ENCODE measurements at places on chromosomes 13 and 19.

- DNase-seq: no peak
Measured at GRCh38 chr19:51514866-51515481, 13.4 kb upstream of the SIGLEC12 start.

- no peak for DNase-seq
Measured at GRCh38 chr19:46648961-46649960, 11.7 kb downstream of the DACT3 start.

DNA sequence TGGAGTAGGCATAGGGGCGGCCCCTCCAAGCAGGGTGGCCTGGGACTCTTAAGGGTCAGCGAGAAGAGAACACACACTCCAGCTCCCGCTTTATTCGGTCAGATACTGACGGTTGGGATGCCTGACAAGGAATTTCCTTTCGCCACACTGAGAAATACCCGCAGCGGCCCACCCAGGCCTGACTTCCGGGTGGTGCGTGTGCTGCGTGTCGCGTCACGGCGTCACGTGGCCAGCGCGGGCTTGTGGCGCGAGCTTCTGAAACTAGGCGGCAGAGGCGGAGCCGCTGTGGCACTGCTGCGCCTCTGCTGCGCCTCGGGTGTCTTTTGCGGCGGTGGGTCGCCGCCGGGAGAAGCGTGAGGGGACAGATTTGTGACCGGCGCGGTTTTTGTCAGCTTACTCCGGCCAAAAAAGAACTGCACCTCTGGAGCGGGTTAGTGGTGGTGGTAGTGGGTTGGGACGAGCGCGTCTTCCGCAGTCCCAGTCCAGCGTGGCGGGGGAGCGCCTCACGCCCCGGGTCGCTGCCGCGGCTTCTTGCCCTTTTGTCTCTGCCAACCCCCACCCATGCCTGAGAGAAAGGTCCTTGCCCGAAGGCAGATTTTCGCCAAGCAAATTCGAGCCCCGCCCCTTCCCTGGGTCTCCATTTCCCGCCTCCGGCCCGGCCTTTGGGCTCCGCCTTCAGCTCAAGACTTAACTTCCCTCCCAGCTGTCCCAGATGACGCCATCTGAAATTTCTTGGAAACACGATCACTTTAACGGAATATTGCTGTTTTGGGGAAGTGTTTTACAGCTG is at the start of the genes BRCA2 and ZAR1L:
Gene BRCA2, plus strand, starts transcription at position 271 of the 790 bp plus-strand sequence. CDS start 953 bp downstream, outside the sequence.
Gene ZAR1L, minus strand, starts transcription at position 126 of the 790 bp plus-strand sequence. CDS start 3,438 bp downstream, outside the sequence.
- peak; percentile 78 for DNase-seq

DNA sequence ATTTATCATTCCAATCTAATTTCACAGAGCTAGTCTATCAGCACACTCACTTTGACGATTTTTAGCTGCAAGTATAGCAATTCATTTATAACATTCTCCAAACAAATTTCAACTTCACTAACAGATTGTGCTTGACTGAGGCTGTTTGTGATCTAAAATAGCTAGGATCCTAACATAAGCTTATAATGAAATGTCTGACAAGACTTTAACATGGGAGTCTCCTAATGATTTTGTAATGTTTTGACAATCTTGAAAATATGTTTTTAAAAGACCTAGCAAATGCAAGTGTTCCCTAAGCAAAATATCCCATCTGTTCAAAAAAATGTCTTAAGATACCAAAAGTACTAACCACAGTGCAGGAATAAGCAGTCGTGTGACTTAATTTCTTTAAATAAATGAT is 889.5 kb upstream of the SPRY2 start:
- DNase-seq: no peak

DNA sequence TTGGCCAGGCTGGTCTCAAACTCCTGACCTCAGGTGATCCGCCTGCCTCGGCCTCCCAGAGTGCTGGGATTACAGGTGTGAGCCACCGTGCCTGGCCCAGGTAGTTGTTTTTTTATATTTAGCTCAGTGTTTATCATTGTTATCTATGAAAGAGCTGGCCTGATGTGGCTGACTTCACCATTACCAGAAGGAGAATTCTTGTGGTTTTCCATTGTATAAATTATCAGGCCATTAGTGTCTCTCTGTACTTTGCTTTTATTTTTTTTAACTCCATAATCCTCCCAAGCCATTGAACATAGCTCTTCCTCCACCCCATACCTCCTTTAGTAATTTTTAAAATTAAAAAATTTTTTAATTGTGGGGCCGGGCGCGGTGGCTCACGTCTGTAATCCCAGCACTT is 24.2 kb downstream of the CERS4 start:
- no peak for DNase-seq

GRCh38 chr13:75537401-75538365 is at the start of gene COMMD6:
Gene COMMD6, minus strand, starts transcription at chr13:75537841. Its CDS starts 36 bp downstream, at chr13:75537805.
- peak; percentile 54 for DNase-seq

- no peak for DNase-seq
Measured at GRCh38 chr19:41095703-41096102, 7.5 kb downstream of the CYP2A13 start.

DNA sequence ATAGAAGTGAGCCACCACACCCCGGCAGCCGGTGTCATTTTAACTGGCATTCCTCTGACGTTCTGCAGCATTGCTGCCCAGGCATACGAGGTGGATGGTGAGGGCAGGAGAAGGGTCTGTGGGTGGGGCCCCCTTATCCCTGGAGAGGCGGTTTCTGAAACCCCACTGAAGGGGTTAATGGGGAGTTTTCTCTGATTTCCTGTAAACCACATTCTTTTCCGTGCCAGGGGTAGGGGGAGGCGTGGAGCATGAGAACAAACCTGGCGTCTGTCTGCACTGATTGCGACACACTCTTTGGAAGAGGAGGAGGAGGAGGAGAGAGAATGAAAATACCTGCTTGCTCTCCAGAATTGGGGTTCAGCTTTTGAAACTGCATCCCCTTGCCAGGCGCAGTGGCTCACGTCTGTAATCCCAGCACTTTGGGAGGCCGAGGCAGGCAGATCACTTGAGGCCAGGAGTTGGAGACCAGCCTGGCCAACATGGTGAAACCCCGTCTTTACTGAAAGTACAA is 2.7 kb upstream of the C3 start:
- DNase-seq: no peak

- DNase-seq: no peak
Measured at GRCh38 chr19:33376423-33376822, 2.9 kb downstream of the CEBPG start.

DNA sequence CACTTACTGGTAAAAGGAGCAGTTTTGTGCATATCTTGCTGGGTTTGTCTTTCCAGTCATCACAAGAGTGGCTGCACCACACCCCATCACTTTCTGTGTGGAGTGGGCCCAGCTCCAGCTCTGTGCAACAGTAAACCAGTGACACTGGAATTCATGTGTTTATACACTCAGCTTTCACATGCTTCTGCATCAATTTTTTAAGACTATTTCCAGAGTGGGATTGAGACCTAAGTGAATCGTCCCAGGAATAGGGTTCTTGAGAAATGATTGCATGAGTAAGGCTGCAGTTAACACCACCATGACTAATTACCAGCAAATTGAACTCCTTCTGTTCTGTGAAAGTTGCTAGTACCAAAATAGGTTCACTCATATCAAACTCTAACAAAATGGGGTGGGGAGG is 5.3 kb upstream of the CFAP97D2 start:
- DNase-seq: no peak

- DNase-seq: no peak
Measured at GRCh38 chr13:20451397-20451796, 74.3 kb downstream of the CRYL1 start.

DNA sequence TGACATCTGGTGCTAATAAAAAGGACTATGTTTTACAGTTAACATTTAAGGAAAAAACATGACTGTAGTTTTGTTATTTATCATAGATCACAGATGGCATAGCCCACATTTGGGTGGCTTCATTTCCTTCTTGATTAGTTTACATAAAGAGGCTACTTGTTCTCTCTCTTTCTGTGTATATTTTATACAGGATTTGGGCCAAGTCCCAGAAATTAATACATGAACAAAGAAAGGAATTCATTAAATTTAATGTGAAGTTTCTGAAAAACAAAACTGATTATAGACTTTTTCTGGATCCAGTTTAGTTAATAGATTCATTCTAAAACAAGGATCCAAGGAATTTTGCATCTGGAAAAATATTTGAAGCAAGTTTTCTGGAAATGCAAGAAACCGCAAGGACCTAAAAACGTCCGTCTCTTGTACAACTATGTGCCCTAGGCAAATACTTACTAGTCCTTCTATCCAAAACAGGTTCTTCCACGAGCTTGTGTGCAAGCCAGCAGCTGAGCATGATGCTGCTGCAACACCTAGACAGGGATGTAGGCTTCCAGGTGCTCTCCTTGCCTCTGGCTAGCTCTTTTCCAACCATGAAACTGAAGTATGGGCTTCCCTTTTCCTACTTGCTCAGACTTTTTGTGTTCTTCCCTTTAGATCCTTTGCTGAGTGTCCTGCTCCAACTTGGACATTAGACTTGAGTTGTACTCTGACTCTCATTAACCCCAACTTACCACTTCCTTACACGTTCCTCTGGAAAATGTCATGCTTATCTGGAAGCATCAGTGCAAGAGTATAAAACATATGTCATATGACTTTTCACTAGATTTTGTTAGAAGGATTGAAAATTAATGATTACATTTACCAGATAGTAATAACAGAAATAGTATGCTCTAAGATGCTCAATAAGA is 161.5 kb upstream of the STARD13 start:
- DNase-seq: no peak
